BJ (cell line): ENCODE measurements at places on chromosomes 13 and 19.

GRCh38 chr19:11025445-11025844 is 63.8 kb upstream of the LDLR start:
- no peak for DNase-seq

GRCh38 chr13:97849305-97849704 is 104.2 kb upstream of the IPO5 start:
- DNase-seq, result no peak

- DNase-seq, result no peak
Observed at GRCh38 chr19:17797424-17798201, 2.7 kb downstream of the B3GNT3 start.

DNA sequence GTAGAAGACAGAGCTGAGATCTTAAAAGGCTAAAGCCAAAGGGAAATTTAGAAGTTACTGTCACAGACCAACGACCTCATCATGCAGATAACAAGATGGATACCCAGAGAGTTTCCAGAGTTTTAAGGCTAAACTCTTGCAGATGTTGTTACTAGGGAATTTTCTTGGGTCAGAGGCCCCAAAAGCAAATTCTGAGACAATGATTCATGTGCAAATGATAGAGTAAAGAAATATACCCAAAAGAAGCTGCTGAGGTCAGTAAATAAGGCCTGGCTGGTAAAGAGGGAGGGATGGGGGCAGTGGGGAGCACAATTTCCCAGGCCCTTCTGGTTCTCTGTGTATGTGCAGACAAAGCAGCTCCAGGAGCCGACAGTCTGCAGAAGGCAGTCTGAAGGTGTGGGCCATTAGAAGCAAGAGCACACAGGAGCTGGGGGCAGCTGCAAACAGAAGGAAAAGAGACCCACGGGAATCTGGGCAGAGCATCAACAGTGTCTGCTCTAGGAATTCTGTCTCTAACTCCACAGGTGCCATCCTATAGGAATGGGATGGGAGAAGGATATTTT is 330.8 kb downstream of the TBC1D4 start:
- DNase-seq, result no peak

DNA sequence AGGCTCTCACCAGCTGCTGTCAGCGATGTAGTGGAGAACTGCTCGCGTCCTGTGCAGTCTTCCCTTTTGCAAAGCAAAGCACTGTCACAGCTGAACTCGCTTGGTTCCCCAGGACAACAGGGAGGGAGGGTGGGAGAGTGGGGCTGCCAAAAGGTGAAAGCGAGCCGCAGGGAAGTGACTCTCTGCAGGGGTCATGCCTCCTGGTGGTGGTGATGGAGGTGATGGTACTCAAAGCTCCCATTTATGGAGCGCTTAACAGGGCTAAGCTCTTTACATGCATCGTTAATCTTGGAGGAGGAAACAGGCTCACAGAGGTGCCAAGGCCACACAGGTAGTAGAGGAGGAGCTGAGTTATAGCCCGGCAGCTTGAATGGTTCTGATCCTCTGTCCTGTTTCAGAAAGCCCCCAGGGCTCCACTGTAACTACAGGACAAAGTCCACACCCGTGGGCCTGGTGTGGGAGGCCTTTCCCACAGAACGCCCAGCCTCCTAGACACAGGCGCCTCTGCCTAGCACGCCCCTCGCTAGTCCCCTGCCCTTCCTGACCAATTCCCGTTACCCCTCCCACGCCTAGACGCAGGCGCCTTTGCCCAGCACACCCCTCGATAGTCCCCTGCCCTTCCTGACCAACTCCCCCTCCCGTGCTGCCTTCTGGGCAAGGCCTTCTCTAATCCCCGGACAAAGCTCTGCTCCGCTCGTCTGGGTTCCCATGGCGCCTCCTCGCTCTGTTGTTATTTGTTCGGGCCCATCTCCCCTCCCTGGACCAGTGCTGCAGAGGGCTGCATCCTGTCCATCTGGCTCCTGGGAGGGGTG is 10.7 kb downstream of the PPP1R37 start:
- no peak for DNase-seq

DNA sequence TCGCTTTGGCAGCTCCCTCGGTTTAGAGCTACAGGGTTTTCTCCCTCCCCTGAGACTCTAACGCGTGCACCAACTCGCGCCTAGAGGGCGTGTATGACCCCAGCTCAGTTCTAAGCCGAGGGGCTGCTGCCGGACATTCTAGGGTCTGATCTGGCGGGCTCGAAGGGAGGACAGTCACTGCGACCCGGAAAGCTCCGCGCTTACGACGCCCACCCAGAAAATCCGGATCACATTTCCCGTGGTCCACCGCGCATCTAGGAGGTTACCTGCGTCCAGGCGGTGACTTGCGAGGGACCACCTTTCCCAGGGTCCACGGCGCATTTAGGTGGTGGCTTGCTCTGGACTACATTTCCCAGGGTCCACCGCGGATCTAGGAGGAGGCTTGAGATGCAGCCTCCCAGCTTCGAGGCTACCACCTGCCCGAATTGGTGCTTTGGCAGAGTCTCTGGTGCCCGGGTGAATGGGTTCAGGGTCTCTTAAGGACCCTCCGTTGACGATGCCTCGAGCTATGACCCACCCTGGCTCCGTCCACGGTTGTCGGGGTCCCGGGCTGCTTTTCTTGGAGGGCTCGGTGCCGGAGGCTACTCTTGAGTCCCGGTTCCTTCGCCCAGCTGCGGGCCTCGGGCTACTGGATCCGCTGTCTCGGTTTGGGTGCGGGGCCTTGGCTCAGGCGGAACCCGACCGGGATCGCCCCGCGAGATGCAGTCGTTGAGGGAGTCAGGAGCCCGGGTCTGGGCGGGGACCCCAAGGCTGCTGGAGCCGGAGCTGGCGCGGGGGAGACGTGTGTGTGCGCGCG is 30.5 kb downstream of the ZNF146 start:
- no peak for DNase-seq

- no peak for DNase-seq
Observed at GRCh38 chr13:57673197-57673596, 41.7 kb downstream of the PCDH17 start.

GRCh38 chr13:102441085-102441484 is 39.2 kb upstream of the FGF14 start:
- DNase-seq, result no peak

- no peak for DNase-seq
Observed at GRCh38 chr19:29629836-29630534, 23.9 kb downstream of the POP4 start.

- DNase-seq, result no peak
Observed at GRCh38 chr19:10761443-10762250, 43.8 kb downstream of the DNM2 start.

DNA sequence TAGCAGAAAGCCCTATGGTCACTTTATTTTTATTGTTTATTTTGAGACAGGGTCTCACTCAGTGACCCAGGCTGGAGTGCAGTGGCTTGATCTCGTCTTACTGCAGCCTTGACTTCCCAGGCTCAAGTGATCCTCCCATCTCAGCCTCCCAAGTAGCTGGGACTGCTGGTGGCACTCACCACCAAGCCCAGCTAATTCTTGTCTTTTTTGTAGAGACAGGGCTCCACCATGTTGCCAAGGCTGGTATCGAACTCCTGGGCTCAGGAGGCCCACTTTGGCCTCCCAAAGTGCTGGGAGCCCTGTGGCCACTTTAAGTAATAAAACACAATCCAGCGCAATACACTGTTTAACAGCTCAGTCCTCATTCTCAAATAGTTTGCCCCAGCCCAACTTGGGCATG is 69.3 kb downstream of the NUFIP1 start:
- no peak for DNase-seq

DNA sequence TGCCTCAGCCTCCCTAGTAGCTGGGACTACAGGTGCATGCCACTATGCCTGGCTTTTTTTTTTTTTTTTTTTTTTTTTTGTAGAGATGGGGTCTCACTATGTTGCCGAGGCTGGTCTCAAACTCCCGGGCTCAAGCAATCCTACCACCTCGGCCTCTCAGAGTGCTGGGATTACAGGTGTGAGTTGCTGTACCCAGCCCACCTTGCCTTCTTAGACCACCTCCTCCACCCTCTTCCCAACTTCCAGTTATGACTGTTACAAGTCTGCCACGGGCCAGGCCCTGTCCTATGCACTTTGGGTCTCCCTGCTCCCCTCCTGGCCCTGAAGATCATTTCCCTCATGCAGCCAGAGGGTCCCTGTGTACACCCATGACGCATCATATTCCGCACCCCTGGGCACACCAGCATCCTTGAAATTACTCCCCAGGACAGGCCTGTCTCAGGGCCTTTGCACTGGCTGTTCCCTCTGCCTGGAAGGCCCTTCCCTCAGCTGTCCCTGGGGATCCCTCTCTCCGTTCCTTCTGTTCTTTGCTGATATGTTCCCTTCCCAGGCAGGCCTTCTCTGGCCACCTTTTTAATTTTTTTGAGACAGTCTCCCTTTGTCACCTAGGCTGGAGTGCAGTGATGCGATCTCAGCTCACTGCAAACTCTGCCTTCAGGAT is 3.0 kb downstream of the LGALS4 start:
- no peak for DNase-seq

DNA sequence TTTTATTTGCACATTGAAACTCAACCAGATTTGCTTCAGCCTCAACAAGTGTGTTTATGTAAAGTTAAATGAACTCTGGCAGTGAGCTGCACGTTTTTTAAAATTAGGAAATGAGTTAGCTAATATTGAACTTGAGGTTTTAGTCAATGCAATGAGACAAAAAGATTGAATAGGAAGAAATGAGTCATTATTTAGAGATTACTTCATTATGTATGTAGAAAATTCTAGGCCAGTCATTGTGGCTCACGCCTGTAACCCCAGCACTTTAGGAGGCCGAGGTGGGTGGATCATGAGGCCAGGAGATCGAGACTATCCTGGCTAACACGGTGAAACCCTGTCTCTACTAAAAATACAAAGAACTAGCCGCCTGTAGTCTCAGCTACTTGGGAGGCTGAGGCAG is 22.8 kb upstream of the CD70 start:
- no peak for DNase-seq

DNA sequence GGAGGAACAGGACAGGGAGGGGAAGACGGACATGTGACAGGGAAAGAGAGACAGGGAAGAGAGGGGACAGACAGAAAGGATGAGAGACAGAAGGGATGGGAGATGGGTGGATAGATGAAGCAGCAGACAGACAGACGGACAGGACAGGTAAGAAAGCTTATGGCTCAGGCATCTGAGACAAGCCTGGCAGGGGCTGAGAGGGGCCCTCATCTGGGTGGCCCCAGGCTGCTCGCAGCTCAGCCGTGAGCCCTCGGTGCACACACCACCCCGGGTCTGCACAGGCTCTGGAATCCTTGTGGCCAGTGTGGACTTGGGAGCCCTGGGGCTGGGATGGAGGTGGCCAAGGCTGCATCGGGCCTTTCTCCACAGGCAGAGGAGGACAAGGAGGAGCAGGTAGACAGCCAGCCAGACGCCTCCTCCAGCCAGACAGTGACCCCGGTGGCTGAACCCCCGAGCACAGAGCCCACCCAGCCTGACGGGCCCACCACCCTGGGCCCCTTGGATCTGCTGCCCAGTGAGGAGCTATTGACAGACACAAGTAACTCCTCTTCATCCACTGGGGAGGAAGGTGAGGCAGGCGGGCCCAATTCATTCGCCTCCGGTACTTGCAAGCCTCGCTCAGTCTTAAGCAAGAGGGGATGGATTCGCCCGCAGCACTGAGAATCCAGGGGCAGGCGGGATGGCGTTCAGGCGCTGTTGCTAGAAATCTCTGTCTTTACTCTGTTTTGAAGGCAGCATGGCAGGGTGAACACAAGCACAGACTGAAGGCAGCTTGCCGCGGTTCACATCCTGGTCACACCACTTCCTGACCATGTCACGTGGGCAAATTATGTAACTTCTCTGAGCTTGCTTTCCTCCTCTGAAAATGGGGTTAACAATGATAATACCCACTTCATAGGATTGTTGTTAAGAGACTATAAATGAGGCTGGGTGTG is 14.0 kb downstream of the GRAMD1A start:
- no peak for DNase-seq

- no peak for DNase-seq
Observed at GRCh38 chr13:28805193-28805819, 14.8 kb upstream of the MTUS2 start.

DNA sequence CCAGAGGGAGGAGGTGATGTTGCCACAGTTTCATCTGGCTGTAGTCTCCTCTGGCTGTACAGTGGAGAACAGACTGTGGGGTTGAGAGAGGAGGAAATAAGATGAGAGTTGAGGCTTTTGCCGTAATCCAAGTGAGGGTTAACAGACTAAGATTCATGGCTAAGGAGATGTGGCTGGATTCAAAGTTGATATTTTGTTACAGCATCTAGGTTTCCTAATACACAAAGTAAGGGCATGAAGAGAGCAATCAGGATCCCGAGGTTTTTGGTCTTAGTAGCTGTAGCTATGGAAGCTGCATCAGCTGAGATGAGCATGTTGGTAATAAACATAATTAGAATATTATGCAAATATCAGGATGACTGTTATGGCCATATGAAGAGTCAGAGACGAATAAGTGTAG is 1.4 kb downstream of the ZNF776 start:
- no peak for DNase-seq

DNA sequence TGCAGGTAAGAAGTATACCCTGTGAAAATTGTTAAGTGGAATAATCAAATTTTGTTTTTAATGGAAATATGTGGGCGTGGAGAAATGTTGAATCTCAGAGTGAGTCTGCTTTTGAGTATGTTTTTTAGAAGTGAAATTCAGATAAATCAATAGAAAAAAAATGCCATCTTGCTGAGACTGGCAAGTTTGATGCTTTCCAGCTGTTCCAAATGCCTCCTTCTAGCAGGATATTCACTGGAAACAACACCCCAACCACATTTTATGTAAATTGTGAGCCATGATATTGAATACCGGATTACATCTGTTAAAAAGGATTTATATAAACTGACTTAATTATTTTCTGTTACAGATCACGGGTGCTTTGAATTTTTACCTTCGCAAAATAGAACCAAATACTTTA is 115.4 kb downstream of the ITGBL1 start:
- DNase-seq, result no peak

DNA sequence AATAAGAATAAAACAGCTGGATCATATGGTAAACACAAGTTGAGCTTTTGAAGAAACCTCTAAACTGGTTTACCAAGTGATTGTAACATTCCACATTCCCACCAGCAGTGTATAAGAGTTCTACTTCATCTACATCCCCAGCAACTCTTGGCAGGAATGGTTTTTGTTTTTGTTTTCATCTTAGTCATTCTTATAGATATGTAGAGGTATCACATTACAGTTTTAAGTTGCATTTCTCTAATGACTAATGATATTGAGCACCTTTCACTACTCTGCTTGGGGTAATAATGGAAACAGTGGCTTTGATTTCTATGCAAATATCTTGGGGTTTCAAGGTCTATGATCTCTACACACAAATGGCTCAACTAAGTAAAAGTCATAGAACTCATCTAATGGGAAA is 614.5 kb downstream of the TBC1D4 start:
- DNase-seq, result no peak
